NCI-H226 (cell line): ENCODE measurements at places on chromosomes 2 and 18.

GRCh38 chr2:16250056-16250425, 309.7 kb downstream of the MYCN start:
- no peak for DNase-seq

DNA sequence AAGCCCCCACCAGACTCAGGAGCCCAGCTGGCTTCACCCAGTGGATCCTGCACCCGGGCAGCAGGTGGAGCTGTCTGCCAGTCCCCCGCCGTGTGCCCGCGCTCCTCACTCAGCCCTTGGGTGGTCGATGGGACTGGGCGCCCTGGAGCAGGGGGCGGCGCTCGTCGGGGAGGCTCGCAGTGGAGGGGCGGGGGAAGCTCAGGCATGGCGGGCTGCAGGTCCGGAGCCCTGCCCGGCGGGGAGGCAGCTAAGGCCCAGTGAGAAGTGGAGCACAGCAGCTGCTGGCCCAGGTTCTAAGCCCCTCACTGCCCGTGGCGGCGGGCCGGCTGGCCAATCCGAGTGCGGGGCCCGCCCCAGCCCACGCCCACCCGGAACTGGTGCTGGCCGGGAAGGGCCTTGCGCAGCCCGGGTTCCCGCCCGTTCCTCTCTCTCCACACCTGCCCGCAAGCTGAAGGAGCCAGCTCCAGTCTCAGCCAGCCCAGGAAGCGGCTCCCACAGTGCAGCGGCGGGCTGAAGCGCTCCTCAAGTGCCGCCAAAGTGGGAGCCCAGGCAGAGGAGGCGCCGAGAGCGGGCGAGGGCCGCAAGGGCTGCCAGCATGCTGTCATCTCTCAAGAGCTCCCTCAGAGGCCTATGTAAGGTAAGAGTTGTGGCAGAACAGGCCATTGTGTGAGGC, 1307.8 kb upstream of the TMEFF2 start:
- no peak for DNase-seq

- no peak for DNase-seq
Measured at GRCh38 chr2:120847700-120848321, 112.1 kb downstream of the GLI2 start.

GRCh38 chr2:11915650-11916049, 169.2 kb downstream of the LPIN1 start:
- no peak for DNase-seq

- DNase-seq, result no peak
Measured at GRCh38 chr2:626491-627339, 50.5 kb downstream of the TMEM18 start.

GRCh38 chr2:32058130-32058529, 5.2 kb upstream of the SPAST start:
- peak; percentile 30 for DNase-seq

GRCh38 chr2:1826226-1826905, 82.1 kb upstream of the PXDN start:
- DNase-seq, result no peak

DNA sequence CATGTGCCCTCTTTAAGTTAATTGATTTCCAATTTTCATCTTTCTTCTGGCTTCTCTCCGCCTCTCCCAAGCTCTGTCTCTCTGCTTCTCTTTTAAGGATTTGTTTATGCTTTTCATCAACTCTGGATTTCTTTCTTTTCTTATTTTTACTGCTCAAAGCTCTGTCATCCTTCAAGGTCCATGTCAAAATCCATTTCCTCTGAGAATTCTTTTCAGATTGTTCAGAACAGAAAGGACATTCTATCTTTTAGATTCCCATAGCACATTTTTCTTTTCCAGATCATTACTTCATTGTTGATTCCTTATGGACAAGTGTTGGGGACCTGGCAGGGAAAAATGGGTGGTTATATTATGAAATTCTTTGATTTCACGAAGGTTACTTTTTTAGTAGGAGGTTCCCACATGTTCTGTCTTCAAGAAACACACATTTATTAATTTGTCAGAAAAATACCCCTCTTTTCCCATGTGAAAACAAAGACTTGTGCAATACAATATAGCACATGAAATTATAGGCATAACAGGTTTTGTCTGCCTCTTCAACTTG, 12.3 kb downstream of the PMAIP1 start:
- DNase-seq, result no peak

DNA sequence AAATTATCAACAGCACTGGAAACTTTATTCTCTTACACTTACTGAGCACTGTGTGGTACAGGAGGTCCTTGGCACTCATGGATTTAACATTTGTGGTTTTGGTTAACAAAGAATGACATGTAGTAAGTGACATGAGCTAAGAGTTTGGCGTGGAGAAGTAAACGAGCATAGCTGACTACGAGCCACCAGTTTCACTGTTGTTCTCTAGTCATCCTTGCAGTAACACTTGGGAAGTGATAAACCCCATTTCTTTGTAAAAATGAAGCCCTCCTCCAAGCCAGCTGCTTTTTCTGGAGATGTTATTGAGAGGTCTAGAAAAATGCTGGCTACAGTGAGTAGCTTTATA, 32.7 kb downstream of the QPCT start:
- DNase-seq, result no peak

GRCh38 chr2:113711851-113712250, 44.6 kb downstream of the SLC35F5 start:
- no peak for DNase-seq

DNA sequence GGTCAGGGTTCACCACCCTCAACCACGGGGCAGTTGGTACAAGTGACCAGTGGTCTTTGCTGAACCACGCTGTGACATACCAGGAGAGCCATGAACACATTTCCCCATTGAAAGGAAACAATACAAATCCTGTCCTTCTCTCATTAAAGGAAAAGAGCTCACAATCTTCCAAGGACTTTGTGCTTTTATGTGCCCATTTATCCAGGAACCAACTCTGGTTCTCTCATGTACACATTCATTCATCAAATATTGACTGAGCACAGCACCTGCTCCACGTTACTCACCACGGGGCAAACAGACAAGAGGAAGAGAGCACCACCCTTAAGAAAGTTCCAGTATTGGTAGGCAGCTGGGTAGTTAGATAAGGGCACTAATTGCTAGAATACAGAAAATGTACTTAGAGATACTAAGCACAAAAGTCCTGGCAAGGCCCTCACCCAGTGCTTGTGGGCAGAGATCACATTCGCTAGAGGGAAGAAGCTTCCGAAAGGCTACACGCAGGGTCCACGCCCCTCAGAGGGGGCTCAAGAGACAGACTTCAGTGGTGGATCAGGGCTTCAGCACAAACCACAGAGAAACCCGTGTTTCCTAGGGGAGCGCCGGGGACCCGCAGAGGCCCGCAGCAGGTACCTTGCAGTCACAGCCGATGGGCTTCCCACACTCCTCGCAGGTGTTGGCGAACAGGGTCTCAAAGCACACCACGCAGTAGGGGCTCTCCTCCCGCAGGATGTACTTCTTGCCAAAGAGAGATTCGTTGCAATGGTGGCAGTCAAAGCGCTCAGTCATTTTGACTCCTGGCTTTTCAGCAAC, 12.9 kb downstream of the FHL2 start:
- DNase-seq, result no peak

GRCh38 chr2:57475391-57475790, 571.2 kb upstream of the VRK2 start:
- no peak for DNase-seq
